Left ventricle myocardium inferior (tissue), 1 donor: ENCODE measurements at places on chromosomes 3 and 15. TPM values are rescaled to one million over a fixed set of nuclear protein-coding genes. Genes with fewer than 3 reads are reported as not detected.

DNA sequence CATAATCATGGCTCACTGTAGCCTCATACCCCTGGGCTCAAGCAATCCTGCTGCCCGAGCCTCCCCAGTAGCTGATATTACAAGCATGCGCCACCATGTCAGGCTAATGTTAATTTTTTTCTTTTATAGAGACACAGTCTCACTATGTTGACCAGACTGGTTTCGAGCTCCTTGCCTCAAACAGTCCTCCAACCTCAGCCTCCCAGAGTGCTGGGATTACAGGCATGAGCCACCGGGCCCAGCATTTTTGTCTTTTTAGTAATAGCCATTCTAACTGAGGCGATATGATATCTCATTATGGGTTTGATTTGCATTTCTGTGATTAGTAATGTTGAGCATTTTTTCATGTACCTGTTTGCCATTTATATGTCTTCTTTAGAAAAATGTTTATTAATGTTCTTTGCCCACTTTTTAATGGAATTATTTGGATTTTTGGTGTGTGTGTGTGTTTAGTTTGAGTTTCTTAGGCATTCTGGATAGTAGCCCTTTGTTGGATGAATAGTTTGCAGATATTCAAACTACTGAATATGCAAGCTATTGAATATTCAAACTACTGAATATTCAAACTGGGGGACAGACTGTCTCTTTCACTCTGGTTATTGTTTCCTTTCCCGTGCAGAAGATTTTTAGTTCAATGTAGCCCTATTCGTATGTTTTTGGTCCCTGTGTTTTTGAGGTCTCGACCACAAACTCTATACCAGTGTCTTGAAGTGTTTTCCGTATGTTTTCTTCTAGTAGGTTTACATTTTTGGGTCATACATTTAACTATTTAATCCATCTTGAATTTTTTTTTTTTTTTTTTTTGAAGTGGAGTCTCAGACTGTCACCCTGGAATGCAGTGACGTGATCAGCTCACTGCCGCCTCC is 39.2 kb downstream of the CCDC66 start:
- no peak overlapping the region for H3K4me3 ChIP-seq
- H3K4me1 ChIP-seq = no peaks in the 10 kb centered on the region
- no peak for DNase-seq
- no peaks in the 10 kb centered on the region for H3K27me3 ChIP-seq
- peaks cover 68% of the 10 kb centered on the region for H3K36me3 ChIP-seq

DNA sequence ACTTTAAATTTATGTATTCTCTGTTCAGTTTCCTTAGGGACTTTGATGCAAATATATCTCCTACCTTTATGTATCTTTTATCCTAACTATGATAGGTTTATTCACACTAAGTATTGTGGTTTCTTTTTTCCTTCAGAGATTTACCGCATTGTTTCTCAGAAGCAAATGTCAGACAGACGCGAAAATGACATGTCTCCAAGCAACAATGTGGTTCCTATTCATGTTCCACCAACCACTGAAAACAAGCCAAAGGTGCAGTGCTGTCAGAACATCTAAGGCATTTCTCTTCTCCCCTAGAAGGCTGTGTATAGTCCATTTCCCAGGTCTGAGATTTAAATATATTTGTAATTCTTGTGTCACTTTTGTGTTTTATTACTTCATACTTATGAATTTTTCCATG is 18.3 kb downstream of the RAB11A start:
- H3K4me3 ChIP-seq = no peak overlapping the region
- H3K36me3 ChIP-seq = peaks cover 77% of the 10 kb centered on the region
- H3K27me3 ChIP-seq = no peaks in the 10 kb centered on the region
- DNase-seq = no peak
- H3K4me1 ChIP-seq = peaks cover 27% of the 10 kb centered on the region
- no peak overlapping the region for H3K27ac ChIP-seq

FOXL2NB gene
- not detected for total RNA-seq

SPTBN5 gene
- total RNA-seq = 2.7 TPM

KIF23 gene
- total RNA-seq = 0.38 TPM
